Muscle of arm (tissue), 14 donors: ENCODE measurements at places on chromosomes 1 and 21.

- no peak for DNase-seq
Measured at GRCh38 chr1:8411803-8412182, 93.9 kb downstream of the SLC45A1 start.

GRCh38 chr1:216723274-216723780, at the start of gene ESRRG:
TSS of gene ESRRG (minus strand) at chr1:216723429. CDS start at chr1:216723299, 130 bp downstream.
- DNase-seq: peak; percentile 31

DNA sequence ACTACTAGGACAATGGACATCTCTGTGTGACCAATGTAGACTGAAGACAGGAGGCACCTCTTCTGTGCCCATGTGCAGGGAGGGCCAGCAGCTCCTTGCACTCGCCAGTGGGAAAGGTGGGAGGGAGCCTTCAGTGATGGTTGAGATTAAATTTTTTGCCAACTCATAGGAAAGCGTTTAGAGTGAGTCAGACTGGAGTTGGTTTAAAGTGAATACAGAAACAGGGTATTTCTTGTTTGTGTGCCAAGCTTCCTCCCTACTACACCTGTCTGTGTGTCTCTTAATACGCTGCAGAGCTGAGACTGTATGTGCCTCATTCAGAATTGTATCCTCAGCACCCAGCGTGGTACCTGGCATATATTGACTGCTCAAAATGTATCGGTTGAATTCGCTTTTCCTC, 13.5 kb upstream of the COL16A1 start:
- no peak for DNase-seq

DNA sequence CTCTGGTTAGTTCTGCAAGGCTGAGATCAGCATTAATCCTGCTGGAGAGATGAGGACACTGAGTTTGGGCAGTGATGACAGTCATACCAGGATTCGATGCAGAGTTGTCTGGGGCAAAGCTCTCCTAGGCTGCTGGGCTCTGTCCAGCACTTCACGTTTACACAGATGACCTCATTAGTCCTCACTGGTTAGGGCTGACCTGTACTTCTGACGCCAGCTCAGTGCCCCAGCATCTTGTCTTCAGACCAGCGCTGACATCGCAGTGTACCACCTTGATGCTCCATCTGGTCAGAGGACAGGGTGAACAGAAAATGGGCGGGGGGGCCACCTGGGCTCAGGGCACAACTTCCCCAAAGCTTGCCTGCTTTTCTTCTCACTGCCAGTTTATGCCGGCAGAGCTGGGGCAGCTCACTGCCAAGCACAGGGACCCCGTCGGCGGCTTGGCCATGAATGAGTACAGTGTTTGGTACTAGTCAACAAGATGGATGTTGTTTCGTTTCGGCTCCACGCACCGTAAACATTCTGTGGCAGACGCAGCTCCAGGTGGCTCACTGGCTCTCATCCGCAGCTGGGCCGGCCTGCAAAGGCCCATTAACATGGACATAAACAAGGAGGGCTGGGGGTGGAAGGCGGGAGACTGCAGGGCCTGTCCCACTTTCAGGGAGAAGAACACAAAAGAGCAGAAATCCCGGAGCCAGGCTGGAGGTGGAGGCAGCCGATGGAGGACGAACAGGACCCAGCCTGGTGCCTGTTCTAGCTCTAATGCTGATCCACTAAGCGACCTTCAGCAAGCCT, 118.7 kb downstream of the GLIS1 start:
- DNase-seq: no peak

GRCh38 chr1:231272173-231272572, 31.2 kb downstream of the GNPAT start:
- no peak for DNase-seq

- no peak for DNase-seq
Measured at GRCh38 chr1:8354038-8354437, 36.1 kb downstream of the SLC45A1 start.

GRCh38 chr1:99133756-99134500, 129.3 kb upstream of the PLPPR5 start:
- peak; percentile 57 for DNase-seq

DNA sequence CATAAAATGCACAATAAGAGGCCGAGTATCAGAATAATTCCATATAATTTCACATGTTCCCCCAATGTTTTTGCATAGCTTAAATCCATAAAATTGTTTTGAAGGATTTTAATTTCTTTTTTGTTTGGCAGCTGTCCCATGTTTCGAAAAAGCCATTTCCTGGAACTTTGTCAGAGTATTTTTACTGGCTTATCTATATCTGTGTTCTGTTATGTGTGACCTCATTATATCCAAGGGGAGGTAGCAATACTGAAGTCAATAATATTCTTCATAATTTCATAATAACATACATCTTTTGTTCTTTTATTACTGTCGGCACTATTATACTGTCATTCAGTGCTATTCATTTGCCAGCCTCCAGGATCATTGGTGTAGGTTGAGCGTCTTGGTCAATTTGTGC, 9.4 kb upstream of the BACH1 start:
- DNase-seq: no peak

GRCh38 chr1:67308136-67308535, 463 bp downstream of the IL12RB2 start:
- no peak for DNase-seq

GRCh38 chr1:36328713-36329112, 5.3 kb upstream of the EVA1B start:
- no peak for DNase-seq

DNA sequence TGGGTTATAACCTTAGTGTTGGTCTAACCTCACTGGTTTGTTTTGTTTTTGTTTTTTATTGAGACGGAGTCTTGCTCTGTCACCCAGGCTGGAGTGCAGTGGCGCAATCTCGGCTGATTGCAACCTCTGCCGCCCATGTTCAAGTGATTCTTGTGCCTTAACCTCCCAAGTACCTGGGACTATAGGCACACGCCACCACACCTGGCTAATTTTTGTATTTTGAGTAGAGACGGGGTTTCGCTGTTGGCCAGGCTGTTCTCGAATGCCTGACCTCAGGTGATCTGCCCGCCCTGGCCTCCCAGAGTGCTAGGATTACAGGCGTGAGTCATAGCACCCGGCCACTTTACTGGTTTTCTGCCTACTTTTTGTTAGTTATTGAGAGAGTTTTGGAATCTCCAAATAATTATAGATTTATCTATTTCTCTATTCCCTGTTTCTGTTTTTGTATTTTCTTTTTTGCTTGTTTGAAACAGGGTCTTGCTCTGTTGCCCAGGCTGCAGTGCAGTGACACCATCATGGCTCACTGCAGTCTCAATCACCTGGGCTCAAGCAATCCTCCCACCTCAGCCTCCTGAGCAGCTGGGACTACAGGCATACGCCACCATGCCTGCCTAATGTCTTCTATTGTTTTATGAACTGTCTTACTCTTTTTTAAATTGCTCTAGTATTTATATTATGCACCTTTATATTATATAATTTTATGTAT, 21.4 kb downstream of the SMG7 start:
- DNase-seq: no peak
